ENCODE measurements at places on chromosomes 7 and 10. TPM values are rescaled to one million over a fixed set of nuclear protein-coding genes. Genes with fewer than 3 reads are reported as not detected.

DNA sequence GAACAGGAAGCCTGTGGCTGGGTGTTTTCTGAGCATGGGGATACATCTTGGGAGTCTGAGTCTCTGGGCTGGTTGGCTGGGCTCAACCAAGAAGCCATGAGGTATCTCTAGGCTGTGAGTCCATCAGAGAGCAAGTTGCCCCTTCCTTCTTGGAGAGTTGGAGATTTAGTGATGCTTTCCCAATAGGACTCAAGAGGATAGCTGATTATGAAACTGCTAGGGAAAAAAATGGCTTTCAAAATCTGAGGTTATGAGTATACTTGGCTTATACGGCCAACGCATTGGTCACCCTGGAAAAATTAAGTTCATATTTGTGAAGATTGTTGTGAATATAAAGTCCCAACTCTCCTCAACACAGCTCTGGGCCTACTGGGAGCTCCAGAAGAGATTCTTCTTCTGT, 162.7 kb upstream of the KMT2E start:
- no peak for DNase-seq

DNA sequence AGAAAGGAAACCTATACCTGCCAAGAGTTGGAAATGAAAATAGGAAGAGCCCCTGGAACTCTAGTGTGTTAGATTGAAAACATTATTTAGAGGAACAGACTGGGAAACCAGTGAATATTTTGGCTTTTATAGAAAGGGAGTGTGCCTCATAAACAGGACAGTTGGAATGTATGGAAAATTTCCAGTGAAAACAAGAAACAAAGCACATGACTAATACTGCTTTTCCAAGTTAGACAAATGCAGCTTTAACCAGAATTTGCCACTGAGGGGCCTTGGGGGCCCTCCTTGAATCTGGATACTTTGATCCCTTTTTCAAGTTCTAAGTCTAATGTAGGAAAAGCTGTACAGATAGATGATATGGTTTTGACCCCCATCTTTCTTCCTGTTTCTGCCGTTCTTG, 21.2 kb downstream of the ITGB8 start:
- no peak for DNase-seq

NME8 gene
- total RNA-seq: not detected

GRCh38 chr7:19663816-19664462, 44.9 kb downstream of the POLR1F start:
- no peak for DNase-seq

PLEKHS1 gene
- total RNA-seq: not detected

ENTPD7 gene
- total RNA-seq: 17.9 TPM

PRSS37 gene
- not detected for total RNA-seq

- no peak for DNase-seq
These were observed 8.3 kb downstream of the TSPAN14 start for GRCh38 chr10:80462299-80462980.

GDF10 gene
- not detected for total RNA-seq

ZNF775 gene
- 9.2 TPM for total RNA-seq

CRHR2 gene
- total RNA-seq: not detected

- no peak for DNase-seq
These were observed 461.9 kb downstream of the PLXNA4 start for GRCh38 chr7:132114411-132114810.
